Suppressor macrophage treated with lipopolysaccharide for 1 hour (primary cell): ENCODE measurements at places on chromosomes 6 and 20.
A peak's percentile ranks its signal among the peaks of the same experiment; 100 is the strongest.

- DNase-seq = no peak
These were observed 16.8 kb upstream of the IBTK start for GRCh38 chr6:82264321-82264720.

GRCh38 chr6:89580997-89581666, 57.4 kb downstream of the LYRM2 start:
- no peak for DNase-seq

DNA sequence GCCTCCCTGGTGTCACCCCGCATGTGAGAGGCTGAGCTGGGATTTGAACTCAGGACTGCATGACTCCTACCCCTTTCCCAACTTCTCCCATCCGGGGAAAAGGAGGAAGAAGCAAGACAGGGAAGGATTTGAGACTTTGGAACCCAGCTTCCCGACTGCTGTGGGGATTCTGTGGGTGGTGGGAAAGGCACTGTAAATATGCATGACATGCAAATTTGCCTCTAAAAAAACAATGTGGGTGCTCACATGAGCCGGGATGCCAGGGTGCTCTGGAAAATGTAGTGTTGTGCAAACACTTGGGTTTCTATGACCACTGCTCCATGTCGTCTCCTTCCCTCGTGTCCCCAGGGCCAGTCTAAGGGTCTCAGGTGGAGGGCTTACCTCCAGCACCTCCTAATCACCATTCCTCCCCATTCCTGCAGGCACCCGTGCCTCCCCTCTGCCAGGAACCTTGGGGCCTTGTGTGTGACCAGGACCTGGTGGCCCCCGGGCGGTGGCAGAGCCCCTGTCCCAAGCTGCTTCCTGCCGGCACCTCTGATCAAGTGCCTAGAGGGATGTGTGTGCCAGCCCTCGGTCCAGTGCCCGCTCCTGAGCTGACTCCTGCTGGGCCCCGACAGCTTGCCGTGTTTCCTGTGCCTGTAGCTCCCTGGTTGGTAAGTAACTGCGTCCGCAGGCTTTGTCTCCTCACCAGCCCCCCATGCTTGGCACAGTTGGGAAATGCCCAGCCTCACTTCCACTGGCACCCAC, 60.7 kb downstream of the DLGAP4 start:
- DNase-seq = no peak

DNA sequence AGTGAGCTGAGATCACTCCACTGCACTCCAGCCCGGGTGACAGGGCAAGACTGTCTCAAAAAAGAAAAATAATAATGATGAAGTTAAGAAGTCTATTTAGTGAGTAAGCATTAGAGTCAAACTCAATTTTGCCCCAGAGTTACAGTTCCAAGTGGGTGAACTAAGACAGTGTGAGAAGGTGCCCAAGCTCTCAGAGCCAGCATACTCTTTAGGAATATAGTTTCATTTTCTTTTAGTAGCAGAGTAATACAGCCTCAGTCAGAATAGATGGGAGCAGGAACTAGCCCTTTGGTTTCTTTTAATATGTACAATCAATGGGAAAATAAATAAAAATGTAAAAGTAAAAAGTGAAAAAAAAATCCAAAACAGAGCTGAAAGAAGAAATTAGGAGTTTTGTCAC, 87.0 kb upstream of the ADGRF1 start:
- DNase-seq = no peak

DNA sequence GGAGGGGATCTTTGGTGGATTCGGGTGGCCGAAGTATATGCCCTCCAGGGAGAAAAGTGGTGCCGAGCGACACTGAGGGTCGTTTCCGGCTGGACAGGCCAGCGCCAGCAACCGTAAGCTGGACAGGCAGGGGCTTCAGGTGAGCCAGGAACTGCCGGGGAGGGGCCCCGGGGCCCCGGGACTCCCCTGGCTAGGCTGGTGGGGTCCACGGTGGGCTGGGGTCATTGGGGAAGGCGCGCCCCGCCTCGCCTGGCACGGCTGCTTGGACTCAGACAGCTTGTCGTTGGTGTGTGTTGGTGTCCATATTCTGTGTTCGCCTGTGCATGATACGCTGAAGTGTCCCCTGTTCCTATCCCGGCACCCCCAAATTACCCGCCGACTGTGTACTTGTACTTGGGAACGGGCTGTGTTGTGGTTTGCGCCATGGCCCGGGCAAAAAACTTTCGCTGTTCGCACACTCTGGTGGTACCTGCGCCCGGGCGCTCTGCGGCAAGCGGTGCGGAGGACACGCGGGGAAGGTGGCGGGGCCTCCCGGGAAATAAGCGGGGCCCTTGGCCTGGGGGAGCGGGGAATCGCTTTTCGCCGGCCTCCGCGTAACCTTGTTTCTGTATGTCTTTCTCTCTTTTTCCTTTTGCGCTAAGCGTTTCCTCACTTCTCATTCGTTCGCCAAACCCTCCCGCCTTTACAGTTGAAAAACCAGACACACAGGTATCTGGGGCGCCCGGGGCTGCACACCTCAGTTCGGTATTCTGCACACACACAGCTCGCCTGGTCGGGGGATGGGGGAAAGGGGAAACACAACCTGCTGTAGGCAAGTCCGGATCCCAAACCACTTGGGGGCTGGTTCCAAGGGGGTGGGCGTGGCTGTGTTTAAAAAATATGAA, 3.2 kb downstream of the GNAS start:
- DNase-seq = no peak

DNA sequence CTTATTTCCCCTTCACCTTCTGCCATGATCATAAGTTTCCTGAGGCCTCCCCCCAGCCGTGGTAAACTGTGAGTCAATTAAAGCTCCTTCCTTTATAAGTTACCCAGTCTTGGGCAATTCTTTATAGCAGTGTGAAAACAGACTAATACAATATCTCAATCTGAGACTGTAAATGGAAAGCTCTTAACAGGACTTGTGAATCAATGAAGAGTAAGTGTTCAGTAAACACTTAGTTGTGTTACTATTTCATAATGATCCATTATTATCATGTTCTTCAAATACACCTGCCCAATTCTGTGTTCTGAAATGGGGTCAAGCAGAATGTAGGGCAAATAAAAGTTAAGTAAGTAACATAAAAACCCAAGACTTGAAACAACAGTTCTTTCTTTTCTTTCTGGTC, 266.2 kb downstream of the TENT5A start:
- no peak for DNase-seq

DNA sequence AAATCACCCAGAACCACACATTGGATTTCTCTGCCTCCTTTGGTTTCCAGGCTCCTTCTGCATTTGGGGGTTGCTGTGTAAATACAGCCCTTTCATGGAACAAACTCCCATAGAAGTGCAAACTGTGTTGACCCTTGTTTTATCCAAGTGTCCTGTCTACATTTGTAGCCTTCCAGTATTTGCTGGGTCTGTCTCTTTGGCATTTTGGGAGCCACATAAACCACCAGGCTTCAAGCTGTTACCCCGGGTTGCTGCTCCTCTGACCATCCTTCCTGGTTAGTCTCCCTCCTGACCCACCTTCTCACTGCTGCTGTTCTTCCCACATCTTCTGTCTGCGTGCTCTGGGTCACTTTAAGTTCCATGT, 7.6 kb upstream of the MTHFD1L start:
- no peak for DNase-seq

GRCh38 chr20:63567386-63568169, 6.5 kb downstream of the HELZ2 start:
- DNase-seq = peak; percentile 93

GRCh38 chr20:801678-802077, 31.8 kb upstream of the FAM110A start:
- no peak for DNase-seq

GRCh38 chr6:134873500-134874388, 76.2 kb downstream of the ALDH8A1 start:
- DNase-seq = no peak

DNA sequence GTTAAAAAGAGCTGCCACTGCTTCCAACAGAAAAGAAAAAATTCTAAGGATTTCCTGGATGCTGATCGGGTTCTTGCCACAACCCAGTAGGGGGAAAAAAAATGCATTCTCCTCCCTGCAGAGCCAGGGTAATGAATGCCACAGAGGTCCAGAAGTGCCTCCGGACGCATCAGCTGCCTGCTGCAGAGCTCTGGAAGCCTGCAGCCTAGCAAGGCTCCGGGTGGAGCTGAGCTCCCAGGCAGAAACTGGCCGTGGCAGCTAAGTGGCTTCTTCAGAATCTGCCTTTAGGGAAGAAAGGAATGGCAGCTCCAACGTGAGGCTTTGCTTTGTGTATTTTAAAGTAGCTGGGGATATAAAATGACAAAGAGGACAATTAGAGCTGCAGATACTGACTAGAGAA, 155.0 kb downstream of the CFAP61 start:
- no peak for DNase-seq

- peak; percentile 85 for DNase-seq
These were observed 3.5 kb downstream of the FOXO3 start for GRCh38 chr6:108564178-108564577.

- no peak for DNase-seq
These were observed 59.7 kb upstream of the GLP1R start for GRCh38 chr6:38988736-38989449.

DNA sequence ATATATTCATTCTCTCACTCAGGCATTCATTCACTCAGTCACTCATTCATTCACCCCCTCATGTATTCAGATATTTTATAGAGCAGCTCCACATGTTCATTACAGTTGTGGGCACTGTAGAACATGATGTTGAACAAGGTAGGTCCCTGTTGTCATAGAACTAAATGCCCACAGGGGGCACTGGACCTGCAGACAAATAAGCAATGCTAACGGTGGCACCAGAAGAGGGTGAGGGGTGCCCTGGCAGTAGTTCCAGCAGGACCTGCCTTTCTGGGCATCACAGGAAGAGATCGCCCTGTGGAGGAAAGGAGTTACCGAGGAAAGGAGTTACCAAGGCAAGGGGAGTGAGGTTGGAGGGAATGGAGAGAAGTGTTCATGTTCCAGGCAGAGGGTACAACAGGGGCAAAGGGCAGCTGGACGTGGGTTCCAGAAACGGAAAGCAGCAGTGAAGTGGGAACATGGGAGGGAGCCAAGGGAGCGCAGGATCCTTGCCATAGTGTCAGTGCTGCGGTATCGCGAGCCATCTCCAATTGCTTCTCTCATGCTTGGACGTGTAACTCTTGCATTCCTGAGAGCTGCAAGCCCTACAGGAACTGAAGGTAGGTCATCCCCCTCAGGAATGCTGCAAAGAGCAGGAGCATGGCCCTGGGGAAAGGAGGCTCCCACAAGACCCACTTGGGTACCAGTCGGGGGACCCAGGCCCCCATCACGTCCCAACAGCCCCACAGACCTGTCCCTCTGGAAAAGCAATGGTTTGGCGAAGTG, 128.2 kb downstream of the EDN3 start:
- DNase-seq = peak; percentile 9

GRCh38 chr20:6940876-6941275, 173.4 kb downstream of the BMP2 start:
- DNase-seq = no peak

- DNase-seq = peak; percentile 80
These were observed 113.9 kb downstream of the RNF144B start for GRCh38 chr6:18500921-18501662.

DNA sequence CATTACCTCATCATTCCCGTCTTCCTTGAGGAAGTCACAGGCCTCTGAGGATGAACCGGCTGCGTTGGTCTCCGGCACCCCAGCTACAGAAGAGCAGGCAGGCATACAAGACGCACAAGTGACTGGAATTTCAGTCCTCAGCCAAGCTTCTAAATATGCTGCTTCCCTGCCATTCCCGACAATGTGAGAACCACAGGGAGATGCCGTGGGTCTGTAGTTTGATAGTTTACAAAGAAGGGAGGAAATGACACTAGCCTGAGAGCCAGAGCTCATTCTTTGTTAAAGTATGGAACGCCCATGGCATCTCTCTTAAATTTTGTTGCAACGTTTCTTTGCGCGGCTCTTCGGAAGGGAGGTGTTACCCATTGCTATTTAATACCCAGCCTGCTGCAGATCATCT, 25.7 kb downstream of the HEBP2 start:
- no peak for DNase-seq

GRCh38 chr20:43911066-43911465, 3.6 kb upstream of the TOX2 start:
- peak; percentile 36 for DNase-seq

- no peak for DNase-seq
These were observed 151.3 kb downstream of the GJA10 start for GRCh38 chr6:90045535-90045934.

DNA sequence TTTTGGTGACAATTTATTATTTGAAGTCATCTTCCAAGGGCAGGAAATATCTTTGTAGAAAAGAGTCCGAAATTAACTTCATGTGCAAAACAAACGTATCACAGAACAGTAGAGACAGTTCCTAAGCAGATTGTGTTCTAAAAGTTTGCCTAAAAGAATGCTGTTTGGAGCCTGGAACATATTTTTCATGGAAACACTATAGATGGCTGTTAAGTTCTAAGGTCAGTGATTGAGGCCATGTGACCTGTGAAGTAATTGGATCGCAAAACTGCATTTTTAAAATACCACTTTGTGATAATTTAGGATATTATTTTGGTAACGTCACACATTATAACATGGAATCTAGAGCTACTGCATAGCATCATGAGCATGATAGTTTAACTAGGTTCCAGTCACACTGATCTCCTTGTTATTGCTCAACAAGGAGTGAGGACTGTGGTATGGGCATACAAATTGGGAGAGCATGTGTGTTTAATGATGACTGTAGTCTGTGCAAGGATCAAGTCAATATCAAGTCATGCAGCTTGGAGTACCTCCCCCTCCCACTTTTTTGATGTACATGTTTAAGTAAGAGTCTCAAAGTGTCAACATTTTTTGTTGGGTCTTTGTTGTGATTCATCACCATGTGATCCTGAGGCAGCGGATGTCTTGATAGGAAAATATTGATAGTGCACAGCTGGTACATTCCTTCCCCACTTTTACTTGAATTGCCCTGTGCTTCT, 609.3 kb upstream of the CITED2 start:
- no peak for DNase-seq

DNA sequence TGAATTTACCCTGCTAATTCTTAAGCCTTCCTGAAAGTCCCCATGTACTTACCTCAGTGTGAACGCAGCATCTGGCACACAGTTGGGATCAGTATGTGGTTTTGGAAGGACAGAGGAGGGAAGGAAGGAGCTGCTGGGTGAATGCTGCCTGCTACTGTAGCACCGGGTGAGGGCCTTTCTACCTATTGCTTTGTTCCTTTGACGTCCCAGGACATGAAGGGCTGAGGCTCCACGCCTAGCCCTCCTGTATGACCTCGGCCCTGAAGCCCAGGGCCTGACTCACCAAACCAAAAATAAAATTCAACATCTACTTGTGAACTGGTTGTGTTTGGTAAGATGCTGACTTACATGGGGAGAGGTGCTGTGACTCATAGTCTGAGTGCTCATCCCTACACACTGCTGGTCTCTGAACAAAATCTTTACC, 51.1 kb downstream of the ARID1B start:
- DNase-seq = peak; percentile 74
